ENCODE measurements at places on chromosomes 6 and 20.

DNA sequence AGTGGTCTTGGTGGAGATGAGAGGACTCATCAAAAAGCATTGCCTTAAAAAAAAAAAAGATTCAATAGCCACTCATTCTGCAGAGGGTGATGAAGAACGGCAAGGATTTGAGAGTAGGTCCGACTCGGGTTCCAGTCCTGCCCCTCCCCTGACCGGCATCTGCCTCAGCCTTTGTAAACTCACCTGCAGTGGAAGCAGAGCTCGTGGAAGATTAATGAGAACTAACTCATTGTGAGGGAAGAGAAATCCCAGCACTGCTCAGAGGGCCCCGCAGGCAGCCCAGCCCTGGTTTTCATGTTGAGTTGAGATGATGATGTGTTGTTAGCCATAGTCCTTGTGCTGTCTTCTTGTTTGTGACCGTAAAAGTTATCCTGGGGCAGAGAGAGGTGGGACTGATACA, 59.4 kb downstream of the GCNT2 start:
- no peak for DNase-seq

- peak; percentile 48 for DNase-seq
Observed at GRCh38 chr6:167141667-167142432, 15.9 kb downstream of the GPR31 start.

DNA sequence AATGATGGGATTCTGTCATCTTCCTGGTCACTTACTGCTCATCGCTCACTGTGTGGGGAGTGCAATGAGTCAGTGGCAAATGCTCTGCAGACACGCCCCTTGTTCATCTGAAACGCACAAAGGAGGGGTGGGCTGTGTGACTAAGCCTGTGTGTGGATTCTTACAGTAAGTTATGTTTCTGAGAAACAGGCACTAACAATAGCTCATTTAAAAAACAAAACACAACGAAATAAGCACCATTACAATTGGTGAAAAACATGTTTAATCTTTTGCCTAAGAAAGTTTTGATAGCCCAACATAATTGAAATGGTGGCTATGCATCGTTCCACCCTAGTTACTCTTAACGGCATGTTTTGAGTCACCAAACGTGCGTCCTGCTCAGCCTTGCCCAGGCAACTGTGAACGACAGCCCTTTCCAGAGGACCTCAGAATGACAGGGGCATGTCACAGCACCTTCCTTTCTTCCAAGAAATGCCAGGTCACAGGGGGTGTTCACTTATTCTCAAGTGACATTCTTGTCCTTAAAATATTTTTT, 118.4 kb upstream of the SGK1 start:
- DNase-seq = no peak

- DNase-seq = no peak
Observed at GRCh38 chr6:41717392-41717736, 18.0 kb downstream of the TFEB start.

DNA sequence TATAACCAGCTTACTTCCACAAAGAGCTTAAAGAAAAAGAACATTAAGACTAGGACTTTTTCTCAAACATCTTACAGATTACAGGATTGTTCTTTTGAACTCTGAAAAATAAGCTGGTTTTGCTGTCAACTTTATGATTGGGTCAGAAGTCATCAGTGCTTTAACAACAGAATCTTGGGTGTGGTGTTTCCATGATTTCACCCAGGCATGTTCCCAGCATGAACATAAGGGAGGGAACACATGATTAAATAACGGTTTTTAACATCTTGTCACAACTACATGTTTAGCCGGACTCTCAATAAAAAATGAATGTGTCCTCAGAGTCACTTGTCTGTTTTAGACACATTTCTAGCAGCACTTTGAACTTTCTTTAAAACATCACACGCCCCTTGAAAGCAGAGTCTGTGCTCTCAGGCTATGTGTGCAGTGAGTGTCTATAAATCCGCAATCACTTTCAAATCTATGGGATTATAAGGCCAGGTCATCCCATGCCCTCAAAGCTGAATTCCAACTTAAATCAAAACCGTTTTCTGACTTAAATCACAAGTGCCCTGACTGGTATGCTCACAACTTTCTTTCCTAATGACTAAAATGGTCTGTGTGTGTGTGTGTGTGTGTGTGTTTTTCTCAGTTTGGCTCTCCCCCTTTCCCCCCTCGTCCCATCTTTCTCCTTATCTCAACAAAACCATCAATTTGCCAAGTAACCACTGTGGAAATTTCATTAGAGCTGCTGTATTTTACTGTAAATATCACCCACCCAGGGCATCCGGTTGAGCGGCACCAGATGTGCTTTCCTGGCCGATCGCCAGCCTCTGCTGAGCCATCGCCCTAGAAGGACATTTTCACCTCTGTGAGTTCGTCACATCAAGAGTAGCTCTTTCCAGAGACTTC, 216.8 kb upstream of the DTNBP1 start:
- DNase-seq = peak; percentile 67

- DNase-seq = no peak
Observed at GRCh38 chr20:18284805-18285533, 3.4 kb upstream of the ZNF133 start.

- no peak for DNase-seq
Observed at GRCh38 chr20:33671573-33672288, 2.5 kb downstream of the NECAB3 start.

DNA sequence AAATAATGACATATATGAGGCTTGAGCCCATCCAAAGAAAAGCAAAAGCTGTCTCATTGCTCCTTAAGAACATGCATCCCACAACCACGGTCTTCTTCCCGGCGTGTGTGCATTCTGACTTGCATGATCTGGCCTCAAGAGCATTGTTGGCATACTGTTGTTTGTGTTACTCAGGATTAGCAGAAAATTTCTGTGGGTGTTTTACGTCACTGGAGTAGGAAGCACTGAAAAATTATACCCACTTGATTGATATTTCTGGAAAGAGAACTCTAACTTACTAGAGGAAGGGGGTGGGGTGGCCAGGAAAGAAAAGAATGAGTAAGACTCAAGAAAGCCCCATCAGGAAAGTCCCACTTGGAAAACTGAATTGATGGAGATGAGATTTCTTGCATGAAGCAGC, 326.2 kb upstream of the PRDM1 start:
- no peak for DNase-seq

GRCh38 chr20:4601630-4602296, 119.9 kb upstream of the PRND start:
- DNase-seq = no peak

DNA sequence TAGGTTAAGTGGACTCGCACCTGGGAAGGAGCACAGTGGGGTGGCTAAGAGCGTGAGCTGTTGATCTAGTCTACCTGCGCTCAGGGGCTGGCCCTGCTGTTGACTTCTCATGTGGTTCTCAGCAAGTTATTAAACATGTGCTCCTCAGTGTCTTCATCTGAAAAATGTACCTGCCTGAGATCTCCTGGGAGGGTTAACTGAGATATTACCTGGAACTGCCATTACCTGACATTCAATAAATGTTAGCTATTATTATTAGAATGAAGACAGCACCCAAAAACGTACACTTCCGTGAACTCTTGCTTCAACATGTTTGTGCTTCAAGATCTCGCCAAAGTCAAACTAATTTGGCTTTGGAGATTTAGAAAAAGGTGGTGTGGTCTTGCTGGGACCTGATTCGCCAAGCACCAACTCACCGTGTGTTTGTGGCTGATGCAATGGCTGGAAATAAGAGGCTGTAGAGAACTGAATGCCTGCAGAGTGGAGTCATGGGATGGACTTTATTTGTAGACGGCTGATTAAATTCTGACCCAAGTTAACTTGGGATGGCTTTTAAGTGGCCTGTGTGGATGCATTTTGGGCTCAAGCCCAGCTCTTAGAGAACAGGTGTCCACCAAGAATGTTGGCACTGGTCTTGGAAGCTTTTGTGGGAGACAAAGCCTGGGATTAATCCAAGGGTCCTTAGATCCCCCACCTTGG, 692.9 kb downstream of the QKI start:
- DNase-seq = no peak

DNA sequence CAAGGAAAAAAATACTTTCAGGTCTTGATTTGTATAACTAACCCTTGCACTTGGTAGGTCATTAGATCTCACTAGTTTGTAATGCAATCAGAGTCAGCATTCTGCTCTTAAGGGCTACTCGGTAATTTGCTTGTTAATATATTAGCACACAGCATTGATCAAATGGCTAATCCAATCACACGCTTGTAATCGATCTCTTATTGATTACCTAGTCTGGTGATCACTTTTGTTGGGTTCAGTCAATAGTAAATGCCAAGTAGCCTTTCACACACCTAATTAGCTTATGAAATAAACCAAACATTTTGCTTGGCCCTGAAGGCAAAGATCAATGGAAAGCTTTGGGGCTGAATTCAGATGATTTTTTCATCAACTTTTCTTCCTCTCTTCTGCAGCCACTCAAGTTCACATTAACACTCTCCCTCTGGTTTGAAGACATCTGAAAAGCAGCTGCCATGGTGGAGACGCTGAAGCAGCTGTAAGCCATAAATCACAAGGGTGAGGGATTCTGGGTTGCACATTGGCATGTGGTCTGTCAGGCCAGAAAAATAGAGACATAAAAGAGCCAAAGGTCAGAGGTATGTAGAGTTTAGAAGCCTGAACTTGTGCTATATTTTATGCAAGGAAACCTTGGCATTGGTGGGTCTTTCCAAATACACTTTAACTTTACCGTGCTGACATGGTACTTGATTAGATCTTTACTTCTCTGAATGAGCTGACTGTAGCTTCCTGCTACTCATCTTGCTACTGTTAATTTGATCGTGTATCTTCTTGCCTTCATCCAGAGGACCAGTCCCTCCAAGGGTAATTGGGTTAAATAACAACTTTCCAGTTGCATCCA, 234.4 kb downstream of the SIM1 start:
- peak; percentile 20 for DNase-seq

DNA sequence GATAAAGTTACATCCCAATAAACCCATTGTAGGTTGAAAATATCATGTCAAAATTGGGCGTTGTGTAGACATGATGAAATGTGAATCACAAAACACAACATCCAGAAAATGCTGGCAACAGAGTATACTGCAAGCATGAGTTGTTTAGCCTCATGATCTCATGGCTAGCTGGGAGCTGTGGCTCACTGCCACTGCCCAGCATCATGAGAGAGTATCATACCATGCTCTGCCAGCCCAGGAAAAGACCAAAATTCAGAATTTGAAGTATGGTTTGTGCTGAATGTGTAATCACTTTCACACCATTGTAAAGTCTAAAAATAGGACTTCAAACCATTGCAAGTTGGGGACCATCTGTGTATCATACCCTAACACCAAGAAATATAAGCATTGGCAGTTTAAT, 45.2 kb upstream of the SMAP1 start:
- DNase-seq = no peak

- DNase-seq = no peak
Observed at GRCh38 chr6:37558168-37558567, 58.5 kb upstream of the CCDC167 start.

- DNase-seq = peak; percentile 77
Observed at GRCh38 chr20:35174458-35175216, 2.8 kb downstream of the PROCR start.

DNA sequence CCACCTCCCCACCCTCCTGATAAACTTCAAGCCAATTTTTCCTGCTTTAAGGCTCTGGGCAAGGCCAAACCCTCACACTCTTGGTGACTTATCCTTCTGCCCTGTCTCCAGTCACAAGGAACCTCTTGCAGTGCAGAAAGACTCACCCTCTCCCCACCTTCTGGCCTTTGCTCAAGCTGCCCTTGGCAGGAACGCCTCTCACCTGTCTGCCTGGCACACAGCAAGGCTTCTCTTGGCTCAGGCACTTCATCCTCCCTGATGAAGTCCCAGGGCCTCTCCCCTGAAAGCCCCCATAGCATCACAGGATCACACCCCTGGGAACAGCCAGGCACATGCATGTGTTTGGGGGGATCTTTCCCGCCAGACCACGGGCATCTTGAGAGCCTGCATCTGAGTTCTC, 68.8 kb upstream of the NNAT start:
- no peak for DNase-seq

- peak; percentile 50 for DNase-seq
Observed at GRCh38 chr6:116106146-116106545, 5.5 kb downstream of the NT5DC1 start.

DNA sequence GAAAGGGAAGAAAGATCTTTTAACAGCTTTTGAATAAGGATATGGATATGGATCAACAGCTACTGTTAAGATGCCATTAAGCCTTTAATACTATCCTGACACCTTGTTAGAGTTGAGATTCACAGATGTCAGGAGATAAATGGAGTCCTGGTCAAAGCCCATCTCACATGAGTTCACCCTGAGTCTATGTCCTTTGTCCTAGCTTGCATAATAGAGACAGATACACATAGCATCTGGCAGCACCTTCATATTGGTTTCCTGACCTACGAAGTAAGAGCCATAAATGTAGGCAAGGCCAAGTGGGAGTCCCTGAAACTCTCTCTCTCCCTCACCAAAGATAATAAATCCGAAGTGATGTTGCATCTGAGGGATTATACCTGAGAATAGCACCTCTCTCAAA, 79.1 kb upstream of the F13A1 start:
- DNase-seq = no peak

DNA sequence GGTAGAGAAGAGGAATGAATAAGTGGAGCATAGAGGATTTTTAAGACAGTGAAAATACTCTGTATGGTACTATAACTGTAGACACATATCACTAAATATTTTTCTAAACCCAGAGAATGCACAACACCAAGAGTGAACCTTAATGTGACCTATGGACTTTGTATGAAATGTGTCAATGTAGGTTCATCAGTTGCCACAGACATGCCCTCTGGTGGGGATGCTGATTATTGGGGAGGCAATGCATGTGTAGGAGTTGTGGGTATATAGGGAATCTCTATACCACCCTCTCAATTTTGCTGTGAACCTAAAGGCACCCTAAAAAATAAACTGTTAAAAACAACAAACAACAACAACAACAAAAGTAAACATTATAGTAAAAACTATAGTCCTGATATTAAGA, 293.7 kb downstream of the RNF144B start:
- DNase-seq = no peak

GRCh38 chr6:80105972-80106417, 476 bp upstream of the BCKDHB start:
- DNase-seq = no peak

DNA sequence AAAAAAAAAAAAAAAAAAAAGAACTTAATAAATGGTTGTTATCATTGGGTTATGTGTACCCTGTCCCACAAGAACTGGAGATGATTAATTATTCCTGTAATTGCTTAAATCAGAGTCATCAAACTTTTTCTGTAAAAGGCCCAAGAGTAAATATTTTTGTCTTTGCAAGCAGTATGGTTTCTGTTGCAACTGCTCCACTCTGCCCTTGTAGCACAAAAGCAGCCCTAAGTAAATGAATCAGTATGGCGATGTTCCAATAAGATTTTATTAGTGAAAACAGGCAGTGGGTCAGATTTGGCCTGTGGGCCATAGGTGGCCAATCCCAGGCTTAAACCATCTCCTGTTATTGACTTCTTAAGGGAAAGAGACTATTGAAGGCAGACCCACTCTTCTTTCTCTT, 252.7 kb downstream of the TSHZ2 start:
- DNase-seq = no peak

- DNase-seq = no peak
Observed at GRCh38 chr20:22525069-22525820, 59.1 kb downstream of the FOXA2 start.

DNA sequence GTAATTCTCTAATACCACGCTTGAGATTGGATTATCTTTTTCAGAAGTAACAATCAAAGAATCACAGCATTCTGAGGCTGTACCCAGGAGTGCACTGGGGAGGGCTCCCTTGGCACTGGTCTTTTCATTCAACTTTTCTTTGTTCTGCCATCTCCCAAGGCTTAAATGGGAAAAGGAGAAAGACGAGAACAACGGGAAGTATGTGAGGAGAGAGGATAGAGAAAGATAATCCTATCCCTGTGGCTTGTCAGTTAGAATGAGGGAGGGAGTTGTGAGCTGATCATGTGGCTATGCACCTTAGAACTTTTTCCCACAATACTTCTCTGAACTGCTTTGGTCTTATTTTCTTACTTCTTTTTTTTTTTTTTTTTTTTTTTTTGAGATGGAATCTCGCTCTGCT, 83.1 kb downstream of the CAP2 start:
- DNase-seq = no peak

All from large intestine (tissue), 12 donors.